ENCODE measurements at places on chromosomes 2 and 18.

- no peak for DNase-seq
These were observed 3.7 kb downstream of the STK17B start for GRCh38 chr2:196167666-196168065.

GRCh38 chr2:123614596-123614995, 410.5 kb upstream of the CNTNAP5 start:
- DNase-seq = no peak

GRCh38 chr2:222311978-222312738, 13.4 kb upstream of the PAX3 start:
- no peak for DNase-seq

- DNase-seq = no peak
These were observed 19.3 kb downstream of the GPD2 start for GRCh38 chr2:156455361-156455975.

DNA sequence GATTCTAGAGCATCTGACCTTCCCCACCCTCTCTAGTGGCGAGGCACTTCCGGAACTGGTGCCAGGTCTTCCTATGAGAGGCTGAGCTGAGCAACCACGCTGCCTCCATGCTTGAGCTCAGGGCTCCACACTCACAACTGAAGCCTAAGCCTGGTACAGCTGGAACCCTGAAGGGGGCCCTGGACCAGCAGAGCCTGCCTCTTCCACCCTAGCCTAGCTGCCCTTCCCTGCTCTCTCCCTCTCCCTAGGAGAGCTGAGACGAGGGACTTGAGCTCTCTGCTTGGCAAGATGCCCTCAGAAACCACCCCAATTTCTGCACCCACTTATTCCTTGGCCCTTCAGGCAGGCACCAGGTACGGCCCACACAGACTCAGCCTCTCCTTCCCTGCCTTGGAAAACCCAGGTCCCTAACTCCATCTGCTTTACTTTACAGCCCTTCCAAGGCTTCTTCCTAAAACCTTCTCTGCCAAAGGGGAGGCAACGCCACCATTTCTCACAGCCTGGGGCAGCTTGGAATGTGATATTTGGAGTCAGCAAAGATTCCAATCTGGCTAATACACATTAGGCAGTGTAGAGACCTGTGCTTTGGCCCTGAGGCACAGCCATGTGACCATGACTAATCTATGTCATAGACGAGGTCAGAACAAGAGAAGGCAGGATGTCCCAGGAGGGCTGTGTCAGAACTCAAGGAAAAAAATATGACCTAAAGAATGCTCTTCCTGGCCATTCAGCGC, 18.8 kb downstream of the COX7A2L start:
- no peak for DNase-seq

DNA sequence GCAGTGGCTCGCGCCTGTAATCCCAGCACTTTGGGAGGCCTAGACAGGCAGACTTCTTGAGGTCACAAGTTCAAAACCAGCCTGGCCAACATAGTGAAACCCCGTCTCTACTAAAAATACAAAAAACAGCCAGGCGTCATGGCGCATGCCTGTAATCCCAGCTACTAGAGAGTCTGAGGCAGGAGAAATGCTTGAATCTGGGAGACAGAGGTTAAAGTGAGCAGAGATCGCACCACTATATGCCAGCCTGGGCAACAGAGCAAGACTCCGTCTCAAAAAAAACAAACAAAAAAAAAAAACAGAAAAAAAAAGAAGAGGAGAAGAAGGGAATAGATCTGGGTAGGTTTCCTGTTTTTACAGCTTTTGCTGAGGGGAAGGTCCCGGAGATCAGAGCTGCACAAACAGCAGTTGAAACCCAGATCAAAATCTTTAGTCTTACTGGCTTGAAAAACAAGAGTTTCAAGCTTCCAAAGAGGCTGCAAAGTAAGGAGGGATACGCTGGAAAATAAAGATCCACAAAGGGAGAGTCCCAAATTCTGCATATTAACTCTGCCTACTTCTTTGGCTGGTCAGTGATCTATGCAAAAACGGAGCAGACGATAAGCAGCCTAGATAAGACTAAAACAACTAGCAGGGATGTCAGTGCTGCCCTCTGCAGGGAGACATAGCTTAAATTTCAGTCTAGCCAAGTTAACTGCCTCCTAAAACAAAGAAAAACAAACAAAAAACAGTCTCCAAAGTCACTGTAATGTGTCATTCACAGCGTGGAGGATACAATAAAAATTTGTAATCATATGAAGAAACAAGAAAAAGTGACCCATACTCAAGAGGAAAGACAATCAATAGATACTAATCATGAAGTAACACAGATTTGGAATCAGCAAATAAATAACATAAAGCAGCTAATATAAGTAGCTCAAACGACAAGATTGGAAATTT, 74.1 kb downstream of the TLK1 start:
- DNase-seq = no peak

DNA sequence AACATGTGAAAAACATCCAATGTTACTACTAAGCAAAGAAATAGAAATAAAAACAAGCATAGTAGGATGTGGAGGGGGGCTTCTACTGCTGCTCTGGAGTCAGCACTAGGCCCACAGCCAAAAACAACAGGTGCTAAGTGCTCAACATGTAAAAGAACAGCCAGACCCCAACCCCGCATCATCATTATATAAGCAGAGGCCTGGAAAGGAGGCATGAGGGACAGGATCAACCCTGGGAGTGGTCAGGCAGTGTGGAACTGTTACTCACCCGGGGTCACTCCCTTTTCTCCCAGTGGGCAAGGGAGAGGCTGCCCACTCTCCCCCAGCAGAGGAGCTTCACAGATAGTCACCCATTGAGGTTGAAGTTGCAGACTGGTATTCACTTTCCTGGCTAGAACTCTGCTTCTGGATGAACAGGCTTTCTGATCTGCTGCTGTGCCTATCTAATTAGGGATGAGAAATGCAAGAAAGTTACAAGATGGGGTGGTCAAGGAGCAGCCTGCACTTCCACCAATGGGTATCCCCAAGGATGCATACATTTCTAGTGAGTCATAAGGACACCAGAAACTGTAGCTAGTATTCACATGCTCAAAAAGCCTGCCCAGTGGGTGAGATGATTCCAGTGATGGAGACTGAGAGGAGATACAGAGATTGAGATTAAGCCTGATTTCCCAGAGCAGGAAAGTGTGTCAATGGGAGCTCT, 480.1 kb upstream of the TCF4 start:
- DNase-seq = no peak

GRCh38 chr2:126884861-126885750, 13.6 kb upstream of the TEX51 start:
- DNase-seq = no peak

GRCh38 chr2:37020887-37021796, 54.8 kb upstream of the STRN start:
- no peak for DNase-seq

- no peak for DNase-seq
These were observed 19.0 kb downstream of the ABCG5 start for GRCh38 chr2:43819491-43820163.

DNA sequence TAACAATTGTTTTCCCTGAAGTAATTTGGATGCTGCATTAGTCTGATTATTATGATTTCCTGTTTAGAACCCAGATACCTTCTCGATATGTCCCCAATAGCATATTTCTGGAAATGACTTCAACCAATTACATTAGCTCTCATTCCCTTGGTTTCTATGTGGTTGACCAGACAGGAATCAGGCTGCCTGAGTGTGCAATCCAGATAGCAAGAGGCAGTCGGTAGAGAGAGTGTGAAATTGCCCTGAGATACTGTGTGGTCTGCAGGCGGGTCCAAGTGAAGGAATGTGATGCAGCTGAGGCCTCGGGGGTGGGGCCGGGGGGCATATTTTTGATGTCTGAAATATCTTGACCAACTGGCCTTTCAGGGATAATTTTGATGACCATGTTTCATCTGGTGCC, 143.9 kb upstream of the ITGA6 start:
- no peak for DNase-seq

- no peak for DNase-seq
These were observed 166.4 kb upstream of the SLC14A2 start for GRCh38 chr18:45448871-45449270.

- no peak for DNase-seq
These were observed 182.8 kb downstream of the PIK3C3 start for GRCh38 chr18:42137693-42138375.
